ENCODE measurements at places on chromosomes 1 and 21. TPM values are rescaled to one million over a fixed set of nuclear protein-coding genes. Genes with fewer than 3 reads are reported as not detected.

DNA sequence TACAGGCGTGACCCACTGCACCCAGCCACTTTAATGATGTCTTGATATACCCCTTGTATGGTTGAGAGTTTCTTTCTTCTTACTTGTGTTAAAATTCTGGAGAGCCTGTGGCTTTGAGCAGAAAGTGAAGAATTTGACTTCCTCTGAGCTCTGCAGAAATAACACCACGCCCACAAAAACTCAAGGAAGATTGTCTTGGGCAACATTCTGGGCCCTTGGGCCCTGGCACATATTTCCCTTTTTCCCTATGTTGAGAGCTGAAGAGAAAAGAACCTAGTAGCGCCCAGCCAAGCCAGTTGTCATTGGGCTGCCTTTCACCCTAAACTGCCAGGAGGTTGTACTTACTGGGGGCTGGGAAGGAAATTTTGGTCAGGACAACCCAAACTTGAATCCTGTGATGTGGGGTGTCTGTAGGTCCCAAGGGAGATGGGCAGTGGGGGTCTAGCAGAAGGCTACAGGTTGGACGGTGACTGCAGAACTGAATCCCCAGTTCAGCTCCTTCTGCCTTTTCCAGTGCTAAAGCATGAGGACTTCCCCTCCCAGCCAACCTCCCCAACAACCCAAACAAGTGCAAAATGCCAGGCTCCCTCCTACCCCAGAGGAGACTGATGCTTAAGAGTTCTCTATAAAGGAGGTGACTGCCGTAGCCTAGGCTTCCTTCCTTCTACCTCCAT lies 11.7 kb upstream of the SNAPIN start:
- no peak for DNase-seq

- DNase-seq = no peak
Observed at GRCh38 chr1:7941437-7941793, 776 bp upstream of the TNFRSF9 start.

GRCh38 chr1:54850737-54851136 lies 36.3 kb downstream of the DHCR24 start:
- no peak for DNase-seq

DNA sequence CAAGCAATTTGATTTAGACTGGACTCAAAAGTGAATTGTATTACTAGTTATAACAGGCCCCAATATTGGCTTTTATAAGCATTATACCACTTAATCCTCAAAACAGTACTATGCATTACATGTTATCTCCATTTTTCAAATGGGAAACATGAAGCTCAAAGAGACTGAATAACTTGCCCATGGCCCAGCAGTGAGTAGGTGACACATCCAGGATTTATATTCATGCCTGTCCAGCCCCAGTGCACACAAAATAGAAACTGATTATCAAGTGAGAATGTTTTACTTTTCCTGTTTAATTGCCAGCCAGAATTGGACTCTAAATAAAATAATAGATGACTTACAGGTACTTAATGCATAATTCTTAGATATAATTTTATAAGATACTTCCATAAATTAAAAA lies 82.9 kb downstream of the NIBAN1 start:
- DNase-seq = no peak

GRCh38 chr1:115283249-115283648 lies 54.8 kb downstream of the NGF start:
- DNase-seq = no peak

GRCh38 chr1:220813013-220813412 lies 26.3 kb downstream of the MTARC1 start:
- no peak for DNase-seq

GRCh38 chr1:31671561-31672201 lies 27.0 kb upstream of the PEF1 start:
- DNase-seq = peak; percentile 77

DNA sequence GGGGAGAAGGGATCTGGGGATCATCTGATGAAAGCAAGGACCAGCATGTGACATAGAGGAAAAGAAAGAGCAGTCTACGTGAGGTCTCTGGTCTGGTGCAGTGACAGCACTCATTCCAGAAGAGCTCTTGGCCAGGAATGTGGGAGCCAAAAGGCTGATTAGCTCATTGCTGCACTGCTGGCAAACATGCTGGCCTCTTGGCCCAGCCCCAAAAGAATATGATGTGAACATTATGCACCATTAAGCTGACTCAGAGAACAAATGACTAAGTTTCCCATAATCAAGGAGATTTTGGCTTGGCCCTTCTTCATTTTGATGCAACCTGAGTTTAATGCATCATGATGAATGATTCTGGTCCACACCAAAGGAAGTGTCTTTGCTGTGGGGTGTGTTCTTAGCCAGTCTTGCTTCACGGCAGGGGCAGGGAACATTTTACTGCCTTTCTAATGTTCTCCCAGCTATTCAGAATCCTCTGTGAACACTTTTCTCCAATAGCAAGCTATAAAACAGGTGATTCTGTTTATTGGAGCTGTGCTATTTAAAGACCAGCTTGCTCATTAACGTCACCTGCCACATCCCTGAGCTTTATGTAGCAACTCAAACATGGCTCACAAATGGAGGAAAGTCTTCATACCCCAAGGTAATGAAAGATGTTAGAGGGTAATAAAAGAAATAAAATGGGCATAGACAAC lies 55.1 kb downstream of the PCBP3 start:
- DNase-seq = no peak

GRCh38 chr1:236645016-236645680 lies 40.8 kb upstream of the HEATR1 start:
- DNase-seq = no peak

GRCh38 chr1:1628754-1629429 lies 3.1 kb upstream of the MMP23B start:
- DNase-seq = peak; percentile 45

DNA sequence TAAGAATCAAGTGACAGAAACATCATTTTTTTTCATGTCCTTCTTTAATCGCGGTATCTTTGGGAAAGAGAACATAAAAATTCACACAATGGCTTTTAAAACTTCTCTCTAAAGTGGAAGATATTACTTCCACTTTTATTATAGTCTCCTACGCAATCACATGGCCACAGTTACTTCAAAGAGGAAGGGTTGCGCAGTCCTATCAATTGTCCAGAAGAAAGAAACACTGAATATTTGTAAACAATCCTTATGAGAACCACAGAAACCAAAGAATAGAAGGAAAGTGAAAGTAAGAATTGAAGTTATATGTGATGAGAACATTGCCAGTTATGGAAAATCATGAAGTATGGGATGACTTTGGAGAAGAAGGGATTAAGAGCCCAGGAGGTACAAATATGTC lies 32.6 kb downstream of the CFH start:
- DNase-seq = no peak

DNA sequence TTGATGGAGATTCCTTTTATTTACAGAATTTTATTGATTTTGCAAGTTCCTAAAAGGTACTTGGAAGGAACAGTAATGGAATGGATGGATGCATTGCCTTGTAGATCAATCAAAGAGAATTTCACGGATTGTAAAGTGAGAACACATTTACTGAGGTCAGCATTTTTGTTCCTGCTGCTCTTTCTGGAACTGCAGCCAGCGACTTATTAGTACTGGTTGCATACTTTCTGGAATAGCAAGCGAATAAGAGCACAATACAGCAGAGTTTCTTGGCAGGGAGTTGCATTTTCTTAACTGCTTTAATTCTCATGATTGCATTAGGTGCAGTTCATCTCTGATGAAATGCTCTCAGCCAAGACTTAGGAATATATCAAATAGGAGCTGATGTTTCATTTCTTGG lies 106.1 kb upstream of the CHODL start:
- no peak for DNase-seq

GRCh38 chr1:160858507-160858906 lies 4.2 kb downstream of the CD244 start:
- no peak for DNase-seq

- DNase-seq = no peak
Observed at GRCh38 chr1:179757933-179758332, 14.8 kb downstream of the FAM163A start.

GRCh38 chr1:98482611-98483010 lies 178.9 kb upstream of the SNX7 start:
- DNase-seq = no peak

- no peak for DNase-seq
Observed at GRCh38 chr1:8465013-8465412, 147.1 kb downstream of the SLC45A1 start.

GRCh38 chr1:161702250-161702649 lies 4.8 kb upstream of the FCRLA start:
- DNase-seq = no peak

GRCh38 chr1:117210831-117211261 lies at the start of gene VTCN1:
VTCN1 (minus strand) TSS chr1:117210927; CDS start chr1:117210855, 72 bp downstream.
- no peak for DNase-seq

- DNase-seq = no peak
Observed at GRCh38 chr1:175129182-175129581, 61.5 kb downstream of the TNN start.

GRCh38 chr1:220702733-220703270 lies 12.6 kb downstream of the C1orf115 start:
- DNase-seq = no peak

- no peak for DNase-seq
Observed at GRCh38 chr1:222728746-222729145, 8.3 kb upstream of the FAM177B start.

GRCh38 chr1:226808501-226808900 lies 61.9 kb upstream of the PSEN2 start:
- DNase-seq = no peak

DNA sequence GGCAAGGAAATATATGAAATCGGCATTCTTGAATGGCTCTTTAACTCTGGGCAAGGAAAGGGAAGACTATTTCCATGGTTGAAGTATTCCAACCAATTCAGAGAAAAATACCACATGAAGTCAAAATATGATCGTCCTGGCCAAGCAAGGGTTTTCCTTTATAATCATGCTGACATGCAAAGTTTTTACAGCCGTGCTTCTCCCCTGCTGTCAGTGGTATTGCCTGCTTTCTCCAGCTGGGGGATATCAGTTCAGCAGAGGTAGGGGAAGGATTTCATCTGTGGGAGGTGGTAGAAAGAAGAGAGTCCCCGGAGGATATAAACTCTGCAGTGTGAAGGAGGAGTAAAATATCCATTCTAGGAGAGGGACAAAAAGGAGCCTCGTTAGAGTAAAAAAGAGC lies 322.8 kb downstream of the PAPPA2 start:
- no peak for DNase-seq

- no peak for DNase-seq
Observed at GRCh38 chr1:24526940-24527542, 24.4 kb downstream of the RCAN3 start.

- DNase-seq = no peak
Observed at GRCh38 chr1:14811573-14811972, 213.1 kb downstream of the KAZN start.

- DNase-seq = no peak
Observed at GRCh38 chr1:3564921-3565831, 46.1 kb downstream of the MEGF6 start.

- DNase-seq = no peak
Observed at GRCh38 chr1:73104749-73105148, 822.4 kb upstream of the NEGR1 start.

GRCh38 chr1:6414881-6415626 lies 4.7 kb downstream of the HES2 start:
- DNase-seq = no peak

DNA sequence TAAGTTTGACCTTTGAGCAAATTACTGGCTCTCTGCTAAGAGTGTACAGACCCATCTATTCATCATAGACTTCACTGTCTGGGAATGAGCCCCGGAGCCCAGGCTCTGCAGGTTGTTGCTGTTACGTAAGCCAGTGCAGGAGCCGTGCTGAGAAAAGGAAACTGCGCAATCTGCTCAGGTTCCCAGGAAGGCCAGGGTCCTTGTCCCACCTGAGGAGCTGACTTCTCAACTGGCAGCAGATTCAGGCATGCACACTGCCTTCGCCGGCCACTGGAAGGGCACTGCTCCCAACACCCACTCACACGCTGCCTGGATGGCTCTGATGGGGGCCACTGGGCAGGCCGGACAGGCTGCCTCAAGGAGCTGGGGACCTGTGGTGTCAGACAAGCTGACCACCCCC lies 19.5 kb downstream of the RCAN1 start:
- DNase-seq = no peak

DNA sequence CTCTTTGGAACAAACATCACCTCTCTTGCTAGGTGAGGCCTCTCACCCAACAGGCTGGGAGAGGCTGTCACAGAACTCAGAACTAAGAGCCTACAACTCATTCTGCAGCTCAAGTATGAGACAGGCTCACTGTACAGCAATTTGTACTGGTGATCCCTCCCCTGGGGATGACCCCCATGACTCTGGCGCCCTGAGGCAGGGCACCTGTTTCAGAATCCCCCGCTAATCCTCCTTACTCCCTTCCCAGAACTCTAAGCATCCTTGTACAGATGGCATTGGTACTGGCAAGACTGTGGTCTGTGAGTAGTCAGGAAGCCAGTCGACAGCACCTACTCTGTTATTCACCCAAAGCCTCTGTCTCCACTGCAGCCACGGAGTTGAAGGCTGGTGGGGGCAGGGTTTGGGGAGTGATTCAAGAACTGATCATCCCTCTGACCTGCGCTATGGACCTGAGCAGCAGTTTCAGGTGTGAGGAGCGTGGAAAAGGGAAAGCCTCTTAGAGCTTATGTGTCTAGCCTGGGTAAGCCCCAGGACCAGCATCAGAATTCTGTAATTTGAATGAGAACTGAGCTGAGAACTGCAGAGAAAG lies 655.5 kb downstream of the KIF26B start:
- no peak for DNase-seq

- DNase-seq = no peak
Observed at GRCh38 chr1:172906778-172907592, 143.8 kb downstream of the TNFSF18 start.

GRCh38 chr1:155931332-155932038 lies 2.7 kb downstream of the KHDC4 start:
- DNase-seq = no peak

Gene CGN
- polyA plus RNA-seq = 4.3 TPM

Gene PTPN22
- 4.2 TPM for polyA plus RNA-seq

Gene ARHGAP29
- polyA plus RNA-seq = 7.9 TPM

Gene TDRD5
- polyA plus RNA-seq = 0.27 TPM

Gene KIAA1614
- 1.1 TPM for polyA plus RNA-seq

Gene ADGRL2
- polyA plus RNA-seq = 66.1 TPM

Gene PLPP3
- polyA plus RNA-seq = 121 TPM

Gene NFASC
- 20.9 TPM for polyA plus RNA-seq

Gene C1orf94
- polyA plus RNA-seq = not detected

Gene NR1I3
- not detected for polyA plus RNA-seq

Gene NCMAP
- 0.01 TPM for polyA plus RNA-seq

Gene HRNR
- polyA plus RNA-seq = not detected

Gene TCEA3
- polyA plus RNA-seq = 72.5 TPM

Gene OPTC
- not detected for polyA plus RNA-seq

Gene ZBTB7B
- 18.2 TPM for polyA plus RNA-seq

Measured in ovary (tissue), 10 donors.